ENCODE measurements at places on chromosomes 11 and 22.

DNA sequence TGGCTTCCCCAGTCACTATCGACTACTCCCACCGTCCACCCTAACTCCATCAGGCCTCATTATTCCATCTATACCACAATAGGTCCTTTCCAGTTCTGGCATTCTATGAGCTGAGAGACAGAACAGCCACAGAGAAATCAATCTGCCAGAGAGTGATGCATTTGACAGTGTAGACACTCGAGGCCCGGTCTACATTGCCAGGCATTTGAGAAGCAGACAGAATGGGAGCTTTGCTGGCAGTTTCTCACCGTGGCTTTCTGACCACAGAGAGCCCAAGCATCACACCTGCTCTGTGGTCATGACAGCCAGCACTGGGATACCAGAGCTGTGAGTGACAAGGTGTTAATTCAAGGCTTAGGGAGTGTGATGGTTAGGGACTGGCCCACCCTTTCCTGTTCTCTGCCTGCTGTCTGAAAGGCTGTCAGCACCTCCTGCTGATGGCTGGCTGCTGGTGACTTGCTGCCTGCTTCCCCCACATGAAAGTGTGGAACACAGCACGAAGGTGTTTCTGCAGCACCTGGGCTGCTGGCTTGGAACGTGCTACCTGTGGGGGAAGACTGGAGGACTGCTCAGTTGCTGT, 137.8 kb downstream of the KIRREL3 start:
- DNase-seq = no peak

DNA sequence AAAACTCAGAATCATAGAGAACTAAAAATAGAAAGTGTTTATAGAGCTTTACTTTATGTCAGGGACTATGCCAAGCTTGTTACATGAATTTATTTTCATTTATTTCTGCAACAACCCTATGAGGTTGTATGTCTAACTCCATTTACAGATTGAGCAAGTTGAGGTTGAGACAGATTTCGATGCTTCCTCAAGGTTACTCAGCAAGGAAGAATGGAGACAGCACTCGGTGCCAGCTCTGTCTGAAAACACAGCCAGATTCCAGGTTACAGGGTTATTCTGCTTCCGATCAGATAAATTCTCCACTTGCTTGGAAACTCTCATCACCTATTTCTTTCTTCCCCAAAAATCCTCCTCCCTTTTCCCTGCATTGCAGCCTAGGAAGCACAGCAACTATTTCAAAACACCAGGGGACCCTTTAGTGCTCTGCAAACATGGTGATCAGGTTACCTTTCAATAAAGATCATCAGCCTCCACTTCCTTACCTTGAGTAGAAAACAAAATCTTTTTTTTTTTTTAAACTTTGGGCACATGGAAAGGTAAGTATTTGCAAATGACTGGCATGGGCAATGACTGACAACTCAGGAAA, 7.0 kb downstream of the MMP3 start:
- DNase-seq = no peak

DNA sequence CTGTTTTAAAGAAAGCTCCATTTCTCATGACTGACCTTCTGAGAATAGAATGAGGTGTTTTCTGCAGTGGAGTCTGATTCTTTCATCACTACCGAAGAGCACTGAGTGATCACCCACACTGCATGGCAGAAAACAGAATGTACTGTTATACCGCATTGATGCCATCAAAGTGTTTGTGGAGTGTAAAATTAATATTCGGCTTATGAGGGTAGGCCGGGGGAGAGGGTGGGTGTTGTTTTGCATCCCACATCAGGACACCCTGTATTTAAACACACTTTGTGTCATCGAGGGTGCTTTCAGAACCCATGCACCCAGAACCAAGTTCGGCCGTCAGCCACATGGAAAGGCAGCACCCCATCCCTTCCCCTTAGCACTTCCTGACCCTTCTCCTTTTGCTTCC, 41.3 kb upstream of the ETS1 start:
- no peak for DNase-seq

DNA sequence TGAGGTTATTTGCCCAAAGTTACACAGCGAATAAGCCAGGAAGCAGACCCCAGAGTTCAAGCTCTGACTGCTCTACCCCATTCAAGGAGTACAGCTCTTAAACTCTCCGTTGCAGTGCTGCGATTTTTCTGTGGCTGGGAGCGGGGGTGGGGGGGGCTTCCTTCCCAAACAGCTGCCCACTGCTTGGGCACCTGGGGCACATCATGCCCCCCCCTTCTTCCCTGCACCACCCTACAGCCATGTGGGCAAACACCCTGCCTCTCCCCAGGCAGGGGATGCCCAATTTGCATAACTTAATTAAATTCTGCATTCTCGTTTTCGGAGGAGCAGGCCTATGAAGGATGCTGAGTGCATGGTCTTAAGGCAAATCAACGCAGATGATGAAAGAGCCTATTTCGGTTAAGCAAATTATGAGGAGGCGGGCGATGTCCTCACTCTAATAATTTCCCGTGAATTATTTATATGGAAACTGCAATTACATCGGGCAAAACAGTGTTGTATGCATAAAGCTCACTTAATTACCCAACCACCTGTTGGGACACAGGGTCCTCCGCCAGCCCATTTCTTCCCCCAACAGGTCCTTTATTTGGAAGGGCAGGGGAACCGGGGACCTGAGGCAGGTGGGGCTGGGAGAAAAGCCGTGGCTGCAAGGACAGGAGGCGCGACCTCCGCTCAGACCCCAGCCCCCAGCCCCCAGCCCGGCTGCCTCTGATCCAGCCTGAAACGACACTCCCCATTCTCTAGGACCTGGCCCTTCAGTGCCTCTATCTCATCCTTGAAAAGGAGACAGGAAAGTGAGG, 610.5 kb downstream of the BUD13 start:
- no peak for DNase-seq

DNA sequence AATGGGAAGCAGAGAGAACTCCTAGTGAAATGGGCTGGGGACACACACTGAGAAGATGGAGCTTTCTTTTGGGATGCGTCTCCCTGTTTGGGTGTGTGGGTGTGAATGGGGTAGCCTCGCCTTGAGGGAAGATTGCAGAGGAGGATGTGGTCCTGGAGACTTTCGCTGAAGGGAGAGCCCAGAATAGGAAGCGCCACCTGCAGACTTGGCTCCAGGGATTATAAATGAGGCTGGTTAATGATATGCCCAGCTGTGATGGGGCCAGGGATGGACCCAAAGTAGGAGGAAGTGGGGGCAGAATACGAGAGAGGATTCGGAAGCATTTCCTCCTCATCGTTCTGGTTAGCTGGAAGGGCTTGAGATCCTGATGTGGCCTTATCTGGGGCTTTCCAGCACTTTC, 13.7 kb downstream of the RELT start:
- DNase-seq = no peak

GRCh38 chr22:44460287-44460686, 37.7 kb downstream of the RTL6 start:
- no peak for DNase-seq

DNA sequence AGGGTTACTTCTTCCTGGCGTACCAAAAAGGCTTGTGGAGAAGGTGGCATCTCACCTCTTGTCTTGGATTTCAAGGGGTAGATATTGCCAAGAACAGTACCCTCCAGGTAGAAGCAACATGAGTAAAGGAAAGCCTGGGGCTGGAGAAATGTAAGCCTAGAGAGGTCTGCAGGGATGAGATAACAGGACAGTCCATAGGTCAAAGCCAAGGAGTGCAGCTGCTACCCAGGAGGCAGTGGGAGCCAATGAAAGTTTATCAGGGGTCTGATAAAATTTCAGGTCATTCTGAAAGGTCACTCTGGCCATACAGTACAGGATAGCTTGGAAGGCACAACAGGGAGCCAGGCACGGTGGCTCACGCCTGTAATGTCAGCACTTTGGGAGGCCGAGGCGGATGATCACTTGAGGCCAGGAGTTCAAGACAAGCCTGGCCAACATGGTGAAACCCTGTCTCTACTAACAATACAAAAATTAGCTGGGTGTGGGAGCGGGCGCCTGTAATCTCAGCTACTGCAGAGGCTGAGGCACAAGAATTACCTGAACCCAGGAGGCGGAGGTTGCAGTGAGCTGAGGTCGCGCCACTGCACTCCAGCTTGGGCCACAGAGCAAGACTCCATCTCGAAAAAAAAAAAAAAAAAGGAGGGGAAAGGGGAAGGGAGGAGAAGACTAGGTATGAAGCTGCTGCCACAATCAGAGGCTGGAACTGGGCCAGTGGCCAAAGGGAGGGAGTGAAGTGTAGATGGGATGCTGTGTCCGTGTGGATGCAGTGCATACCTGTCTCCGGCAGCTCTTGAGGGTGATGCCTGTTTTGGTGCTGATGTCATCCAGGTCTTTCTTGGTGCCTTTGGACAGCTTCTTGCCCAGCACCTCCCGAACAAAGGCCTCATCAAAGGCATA, 1.2 kb downstream of the FIBP start:
- no peak for DNase-seq

- DNase-seq = no peak
Observed at GRCh38 chr11:27012234-27012921, 18.5 kb downstream of the FIBIN start.

DNA sequence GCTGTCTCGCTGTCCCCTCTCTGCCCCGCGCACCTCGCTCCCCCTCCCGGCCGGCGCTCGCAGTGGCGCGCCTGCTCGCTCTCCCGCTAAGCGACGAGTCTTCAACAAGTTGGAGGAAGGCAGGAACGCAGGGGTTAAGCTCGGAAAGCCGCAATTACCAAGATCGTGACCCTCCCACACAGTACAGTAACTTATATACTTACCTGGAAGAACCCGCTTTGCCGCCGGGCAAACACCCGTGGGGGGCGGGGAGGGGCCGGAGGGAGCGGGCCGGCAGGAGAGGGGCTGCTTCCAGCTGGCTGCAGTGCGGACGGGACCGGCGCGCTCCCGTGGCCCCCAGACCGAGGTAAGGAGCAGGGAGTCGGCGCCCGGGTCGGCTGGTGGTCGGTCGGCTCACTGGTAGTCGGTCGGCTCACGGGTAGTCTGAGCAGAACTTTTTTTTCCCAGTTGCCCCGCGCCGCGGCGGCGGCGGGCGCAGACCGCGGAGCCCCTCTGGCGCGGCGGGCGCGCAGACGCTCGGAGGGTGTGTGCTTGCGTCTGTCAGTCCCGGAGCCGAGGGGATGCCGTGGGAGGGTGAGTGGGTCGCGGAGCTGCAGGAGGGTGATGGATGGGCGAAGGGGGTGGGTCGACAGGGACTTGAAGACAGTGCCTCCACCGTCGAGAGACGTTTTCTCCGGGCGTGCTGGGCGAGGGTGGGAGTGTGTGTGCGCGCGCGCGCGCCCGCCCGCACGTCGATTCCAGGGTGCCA, 101.2 kb upstream of the HSD17B12 start:
- no peak for DNase-seq

GRCh38 chr11:113614097-113614496, 92.0 kb downstream of the TMPRSS5 start:
- no peak for DNase-seq

GRCh38 chr11:111796696-111797095, 30.5 kb upstream of the PPP2R1B start:
- no peak for DNase-seq

DNA sequence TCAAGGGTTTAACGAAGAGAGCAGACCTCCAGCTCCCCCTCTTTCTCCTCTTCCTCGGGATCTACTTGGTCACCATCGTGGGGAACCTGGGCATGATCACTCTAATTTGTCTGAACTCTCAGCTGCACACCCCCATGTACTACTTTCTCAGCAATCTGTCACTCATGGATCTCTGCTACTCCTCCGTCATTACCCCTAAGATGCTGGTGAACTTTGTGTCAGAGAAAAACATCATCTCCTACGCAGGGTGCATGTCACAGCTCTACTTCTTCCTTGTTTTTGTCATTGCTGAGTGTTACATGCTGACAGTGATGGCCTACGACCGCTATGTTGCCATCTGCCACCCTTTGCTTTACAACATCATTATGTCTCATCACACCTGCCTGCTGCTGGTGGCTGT, 363 bp downstream of the OR8A1 start:
- no peak for DNase-seq

DNA sequence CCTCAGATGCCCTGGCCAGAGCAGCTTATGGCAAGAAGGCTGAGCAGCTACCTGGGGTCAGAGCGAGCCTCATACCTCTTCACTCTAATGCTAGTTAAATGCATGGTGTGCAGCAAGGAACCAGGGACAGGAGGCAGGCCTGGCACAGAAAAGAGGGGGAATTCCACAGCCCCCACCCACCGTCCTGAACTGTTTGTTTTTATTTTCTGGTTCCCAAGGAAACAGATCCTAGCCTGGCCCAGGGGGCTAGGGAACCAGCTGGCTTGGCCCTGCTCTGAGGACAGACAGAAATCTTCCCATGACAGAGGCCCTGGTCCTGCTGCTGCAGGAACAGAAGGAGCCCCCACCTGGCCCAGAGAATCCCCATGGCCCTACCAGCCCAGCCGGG, 40.4 kb downstream of the SLCO2B1 start:
- DNase-seq = no peak

DNA sequence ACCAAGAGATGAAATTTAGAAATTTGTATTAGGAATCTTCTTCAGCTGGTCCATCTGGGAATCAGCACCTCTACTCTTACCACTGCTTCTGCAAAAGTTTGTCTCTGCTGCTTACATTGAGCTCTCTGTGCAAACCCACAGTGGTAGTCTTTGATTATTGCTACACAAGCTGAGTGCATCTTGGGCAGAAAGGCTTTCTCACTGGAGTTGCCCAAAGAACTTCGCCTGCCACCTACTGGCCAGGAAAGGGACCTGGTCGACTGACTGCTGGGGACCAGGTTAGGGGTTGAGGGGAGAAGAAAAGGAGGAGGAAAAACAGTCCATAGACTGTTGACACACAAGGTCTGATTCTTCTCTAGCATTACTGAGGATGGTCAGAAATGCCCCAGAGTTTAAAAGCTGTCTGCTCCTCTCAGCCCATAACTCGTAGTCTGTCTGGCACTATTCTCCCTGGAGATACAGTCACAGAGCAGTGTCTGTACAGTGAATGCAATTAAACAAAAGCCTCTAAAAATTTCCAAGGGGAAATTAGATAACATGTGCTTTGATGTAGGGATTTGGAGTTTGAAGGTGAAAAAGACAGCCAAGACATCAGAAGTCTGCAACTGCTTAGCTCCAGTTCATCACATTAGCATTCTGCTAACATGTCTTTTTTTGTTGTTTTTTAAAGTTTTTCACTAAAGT, 215.0 kb upstream of the CTSC start:
- peak; percentile 29 for DNase-seq

DNA sequence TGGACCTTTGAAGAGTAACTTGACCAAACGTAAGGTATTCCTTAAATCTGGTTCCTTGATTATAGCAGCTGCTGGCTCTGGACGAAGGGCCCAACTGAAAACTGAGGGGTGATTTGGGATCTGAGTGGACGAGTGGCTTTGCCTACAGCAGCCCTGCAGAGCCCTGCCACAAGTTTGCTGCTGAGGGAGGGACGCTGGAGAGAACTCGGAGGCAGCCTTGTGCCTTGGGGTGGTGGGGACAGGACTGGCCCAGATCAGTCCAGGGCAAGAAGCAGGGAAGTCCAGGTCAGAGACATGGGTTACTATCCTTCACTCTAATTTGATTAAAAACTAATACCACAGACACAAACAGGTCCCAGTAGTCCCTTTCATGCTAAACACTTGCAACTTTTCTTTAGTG, 89.6 kb upstream of the PITPNB start:
- DNase-seq = no peak
